ENCODE measurements at places on chromosomes 3 and 15.

DNA sequence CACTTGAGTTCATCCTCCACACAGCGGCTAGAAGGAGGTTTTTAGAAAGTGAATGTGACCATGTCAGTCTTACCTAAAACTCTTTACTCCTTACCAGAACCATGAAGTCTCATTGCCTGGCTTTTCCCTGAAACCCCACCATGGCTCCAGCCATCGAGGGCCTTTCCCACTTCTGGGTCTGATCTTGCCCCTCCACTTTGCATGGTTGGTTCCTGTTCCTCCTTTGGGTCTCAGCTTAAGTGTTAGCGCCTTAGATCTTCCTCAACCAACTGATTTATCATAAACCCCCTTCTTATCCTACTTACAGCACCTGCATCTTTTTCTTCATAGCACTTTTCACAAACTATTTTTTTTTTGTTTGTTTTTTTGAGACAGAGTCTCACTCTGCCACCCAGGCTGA lies 45.9 kb upstream of the ULK4 start:
- DNase-seq = no peak

- peak; percentile 13 for DNase-seq
Observed at GRCh38 chr3:185084901-185085300, 68.0 kb downstream of the C3orf70 start.

- no peak for DNase-seq
Observed at GRCh38 chr3:71028184-71028583, 555.3 kb downstream of the FOXP1 start.

- no peak for DNase-seq
Observed at GRCh38 chr15:48281674-48282073, 49.6 kb upstream of the DUT start.

GRCh38 chr15:37072181-37072580 lies 28.2 kb downstream of the MEIS2 start:
- DNase-seq = no peak
